Peyer's patch (tissue), 4 donors: ENCODE measurements at places on chromosomes 6 and 20. TPM values are rescaled to one million over a fixed set of nuclear protein-coding genes. Genes with fewer than 3 reads are reported as not detected.

The PRDM13 gene
- not detected for total RNA-seq

The NNAT gene
- not detected for total RNA-seq

The ARFGEF3 gene
- 8.9 TPM for total RNA-seq

The MACROD2 gene
- total RNA-seq, result 10.7 TPM
